ENCODE measurements at places on chromosomes 6 and 20.

GRCh38 chr6:48048451-48049146, 62.4 kb downstream of the PTCHD4 start:
- DNase-seq = no peak

DNA sequence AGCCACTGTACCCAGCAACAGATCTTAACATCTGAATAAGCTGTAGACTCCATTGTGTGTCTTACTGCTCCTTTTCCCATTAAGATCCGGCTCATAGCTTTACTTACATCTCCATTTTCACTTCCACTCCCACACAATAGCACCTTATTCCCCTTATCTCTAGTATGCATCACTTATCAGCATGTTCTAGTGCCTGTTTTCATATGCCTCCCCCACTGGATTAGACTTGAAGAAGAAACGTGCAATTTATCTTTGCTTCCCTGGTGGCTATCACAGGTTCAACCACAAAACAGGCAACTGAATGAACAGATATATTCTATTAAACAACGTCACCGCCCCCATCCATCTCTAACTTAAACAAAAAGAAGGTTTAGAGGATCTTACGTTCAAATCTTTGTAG, 12.1 kb downstream of the SSR1 start:
- DNase-seq = no peak

DNA sequence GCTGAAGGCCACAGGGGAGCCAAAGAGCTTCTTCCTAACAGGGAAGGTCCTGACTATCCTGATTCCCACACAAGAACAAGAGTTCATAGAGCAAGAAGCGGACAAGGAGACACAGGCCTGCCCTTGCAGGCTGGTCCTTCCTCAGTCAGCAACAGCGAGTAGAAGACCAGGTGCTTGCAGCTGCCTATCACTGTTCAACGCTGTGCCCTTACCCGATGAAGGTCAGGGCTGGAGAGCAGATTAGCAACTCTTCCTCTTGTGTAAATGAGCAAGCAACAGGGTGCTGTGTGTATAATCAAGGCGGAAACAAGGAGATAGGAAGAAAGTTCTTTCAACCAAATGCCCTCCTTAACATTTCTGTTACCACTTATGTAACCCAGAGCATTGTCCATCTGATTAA, 115.3 kb upstream of the SPACA1 start:
- no peak for DNase-seq

DNA sequence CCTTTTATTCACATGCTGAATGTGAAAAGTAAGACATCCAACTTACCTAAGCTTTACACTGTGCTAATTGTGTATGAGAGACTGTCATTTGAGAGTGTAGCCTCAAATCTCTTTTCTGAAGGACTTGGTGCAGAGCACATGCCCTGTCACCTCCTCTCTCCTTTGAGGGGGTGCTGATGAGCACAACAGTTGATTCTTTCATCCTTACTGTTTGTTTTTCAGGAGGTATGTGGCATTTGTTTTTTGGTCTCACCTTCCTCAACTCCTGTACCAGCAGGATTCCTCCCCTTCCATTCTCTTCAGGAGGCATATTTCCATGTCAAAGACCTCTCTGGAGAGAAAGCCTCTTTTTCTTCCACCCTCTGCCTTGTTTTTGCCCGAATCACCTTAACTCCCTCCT, 252.6 kb upstream of the CITED2 start:
- DNase-seq = no peak

DNA sequence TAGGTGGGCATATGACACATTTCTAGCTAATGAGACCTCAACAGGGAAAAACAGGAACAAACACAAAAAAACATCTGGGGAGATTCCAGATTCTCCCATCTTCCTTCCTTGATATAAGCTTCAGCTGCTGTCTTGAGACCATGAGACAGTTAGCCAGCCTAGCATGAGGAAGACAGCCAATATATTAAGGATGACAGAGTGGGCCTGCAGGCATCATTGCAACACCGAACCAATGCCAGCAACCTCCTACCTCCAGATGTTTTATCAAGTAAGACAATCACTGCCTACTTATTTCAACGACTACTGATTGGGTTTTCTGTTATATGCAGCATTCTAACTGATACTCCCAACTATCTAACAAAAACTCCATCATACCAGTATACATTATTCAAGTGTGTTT, 119.0 kb downstream of the ISM1 start:
- DNase-seq = peak; percentile 70

DNA sequence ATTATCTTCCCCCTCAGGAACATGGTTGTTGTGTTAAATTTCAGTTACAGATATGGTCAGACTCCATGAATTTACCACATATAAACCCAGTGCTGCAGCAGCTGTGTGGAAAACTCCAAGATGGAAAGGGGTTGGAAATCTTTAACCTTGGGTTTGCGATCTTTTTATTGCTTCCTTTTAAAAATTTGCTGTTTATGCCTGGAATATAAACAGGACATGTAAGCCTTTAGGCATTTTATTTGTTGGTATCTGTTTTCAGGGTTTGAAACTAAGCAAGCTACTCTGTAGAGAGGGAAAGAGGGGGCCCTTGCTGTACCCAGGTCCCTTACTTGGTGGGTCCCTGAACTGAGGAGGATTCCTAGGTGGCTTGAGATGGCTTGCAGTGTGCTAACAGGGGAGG, 778 bp downstream of the PKIG start:
- DNase-seq = peak; percentile 33

- DNase-seq = no peak
Observed at GRCh38 chr20:11329271-11329670, 588.4 kb upstream of the BTBD3 start.

DNA sequence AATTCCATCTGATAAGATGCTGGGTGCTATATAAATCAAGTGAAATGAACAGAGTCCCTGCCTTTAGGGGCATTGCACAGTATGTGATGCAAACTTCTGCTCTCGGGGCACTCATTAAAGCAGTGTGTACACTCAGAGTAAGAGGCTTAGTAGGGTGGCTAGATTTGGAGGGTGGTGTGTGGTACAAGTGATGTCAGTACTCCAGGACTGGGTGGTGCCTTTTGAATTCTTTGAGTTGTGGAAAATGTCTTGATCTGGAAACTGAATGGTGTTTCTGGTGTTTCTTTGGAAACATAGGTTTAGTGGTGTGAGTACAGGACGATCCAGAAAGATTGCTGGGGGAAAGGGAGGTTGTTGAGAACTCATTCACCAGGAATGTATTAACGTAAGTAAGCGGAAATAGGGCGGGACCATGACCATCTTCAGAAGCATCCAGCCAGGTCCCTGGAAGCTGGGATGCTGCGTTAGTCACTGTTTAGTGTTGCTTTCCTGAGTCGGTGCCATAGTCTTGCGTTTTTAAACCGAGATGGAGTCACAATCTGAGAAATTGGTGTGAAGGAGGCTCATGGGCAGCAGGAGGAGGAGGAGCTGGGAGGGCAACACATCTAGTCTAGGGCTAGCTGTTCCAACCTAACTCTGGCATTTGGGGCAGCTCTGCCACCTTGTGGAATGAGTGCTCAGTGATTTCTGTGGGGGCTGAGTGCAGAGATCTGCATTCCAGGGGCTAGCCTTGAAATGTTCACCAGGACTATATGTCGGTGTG, 70.3 kb downstream of the SCAND1 start:
- DNase-seq = peak; percentile 100

- DNase-seq = peak; percentile 7
Observed at GRCh38 chr6:100311707-100312251, 152.9 kb downstream of the SIM1 start.

DNA sequence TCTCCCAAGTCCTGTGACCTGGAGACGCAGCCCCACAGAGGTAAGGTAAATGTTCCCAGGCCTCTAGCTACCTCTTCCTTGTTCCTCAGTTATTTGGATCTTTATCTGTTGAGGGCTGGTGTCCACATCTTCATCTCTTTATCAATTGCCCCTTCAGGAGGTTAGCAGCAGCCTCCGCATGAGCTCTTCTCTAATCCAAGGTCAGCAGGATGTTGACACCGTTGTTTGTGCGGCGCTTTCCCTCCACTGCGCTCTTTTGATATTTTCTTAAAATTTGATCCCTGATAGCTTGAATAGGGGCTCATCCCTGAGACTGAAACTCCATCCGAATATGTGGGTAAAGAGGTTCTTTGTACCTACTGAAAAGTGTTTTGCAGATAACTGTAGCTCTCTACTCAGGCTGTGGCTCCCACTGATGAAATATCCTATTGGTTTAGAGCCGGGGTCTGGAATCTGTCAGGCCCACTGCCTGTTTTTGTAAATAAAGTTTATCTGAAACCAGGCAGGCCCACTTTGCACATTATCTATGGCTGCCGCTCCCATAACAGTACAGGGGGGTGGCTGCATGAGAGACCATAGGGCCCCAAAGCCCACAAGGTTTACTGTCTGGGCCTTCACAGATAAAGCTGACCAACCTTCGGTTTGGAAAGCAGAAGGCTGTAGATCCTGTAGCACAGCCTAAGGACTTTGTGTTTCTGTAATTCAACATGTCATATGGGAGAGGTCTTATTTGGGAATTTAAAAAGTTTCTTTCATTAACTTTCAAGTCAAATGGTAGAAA, 362.6 kb downstream of the QKI start:
- DNase-seq = no peak

GRCh38 chr6:85004361-85004995, 240.1 kb upstream of the TBX18 start:
- DNase-seq = peak; percentile 49

DNA sequence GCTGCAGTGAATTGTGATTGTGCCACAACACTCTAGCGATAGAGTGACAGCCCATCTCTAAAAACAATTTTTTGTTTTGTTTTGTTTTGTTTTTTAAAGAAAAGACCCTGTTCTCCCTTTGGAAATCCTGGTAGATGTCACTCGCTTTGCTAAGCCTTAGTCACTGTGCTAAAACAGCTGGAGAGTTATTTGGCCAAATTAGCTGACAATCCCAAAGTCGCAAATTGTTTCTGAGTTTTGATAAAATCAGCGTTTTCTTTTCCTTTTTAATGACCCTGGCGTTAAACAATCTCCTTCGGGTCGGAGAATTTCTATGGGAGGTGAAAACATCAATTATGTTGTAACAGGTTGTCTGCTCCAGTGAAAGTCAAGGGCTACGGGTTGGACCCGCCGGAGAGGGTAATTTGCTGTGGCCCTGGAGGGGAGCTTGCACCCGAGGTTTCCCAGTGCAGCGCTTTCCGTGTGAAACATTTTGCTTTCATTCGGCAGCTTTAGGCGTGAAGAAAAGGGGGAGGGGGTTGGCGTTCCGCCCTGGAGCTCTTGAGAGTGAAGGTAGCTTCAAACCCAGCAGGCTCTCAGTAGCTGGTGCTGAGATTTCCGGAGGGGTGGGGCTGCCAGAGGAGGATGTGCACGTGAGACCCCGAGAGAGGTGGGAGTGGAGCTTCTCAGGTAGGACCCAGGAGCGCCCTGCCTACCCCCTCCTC, 296.6 kb downstream of the PHACTR1 start:
- DNase-seq = peak; percentile 12

DNA sequence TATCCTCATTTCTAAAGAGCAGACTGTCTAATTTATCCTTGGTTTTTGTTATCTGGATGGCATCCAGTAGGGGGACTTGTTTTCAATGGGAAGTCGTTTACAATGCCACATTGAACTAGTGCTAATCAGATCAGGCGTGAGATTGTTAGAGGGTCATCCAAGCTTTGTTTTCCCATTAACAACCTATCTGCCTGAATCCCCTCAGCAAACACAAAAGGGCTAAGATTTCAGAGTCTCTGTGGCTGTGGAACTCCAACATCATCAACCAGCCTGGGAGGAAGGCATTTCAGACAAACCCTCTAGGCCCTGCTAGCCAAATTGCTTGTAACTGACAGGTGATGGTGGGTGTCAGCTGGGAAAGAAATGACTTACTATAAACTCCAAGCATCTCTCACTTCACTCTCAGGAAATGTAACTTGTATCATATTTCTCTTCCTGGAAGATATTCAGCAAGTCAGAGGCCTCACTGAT, 47.7 kb downstream of the COL19A1 start:
- no peak for DNase-seq

DNA sequence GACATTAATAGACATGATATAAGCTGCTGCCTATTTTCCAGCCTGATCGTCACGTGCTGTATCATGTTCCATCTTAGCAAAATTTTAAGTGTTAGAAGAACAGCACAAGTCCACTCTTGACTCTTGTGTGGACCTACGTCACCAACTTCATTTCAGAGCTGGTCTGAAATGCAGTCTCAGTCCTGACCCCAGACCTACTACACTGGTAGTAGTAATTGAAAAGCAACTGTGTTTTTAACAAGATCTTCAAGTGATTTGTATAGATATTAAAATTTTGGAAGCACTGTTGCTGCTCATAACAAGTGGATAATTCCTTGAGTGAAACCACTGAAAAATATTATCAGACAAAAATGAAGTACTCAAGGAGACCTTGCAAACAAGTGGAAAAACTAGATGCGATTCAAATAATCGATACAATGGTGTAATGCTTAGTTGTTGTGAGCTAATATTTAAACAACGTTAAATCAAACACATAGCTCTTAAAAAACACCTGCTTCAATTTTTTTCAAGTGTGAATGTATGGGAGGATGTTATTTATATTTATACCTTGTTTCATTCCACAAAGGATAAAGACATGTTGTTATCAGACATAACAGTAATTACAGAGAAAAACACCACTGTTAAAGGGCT, 110.9 kb upstream of the JAG1 start:
- no peak for DNase-seq

- DNase-seq = peak; percentile 15
Observed at GRCh38 chr20:63778034-63778752, 38.6 kb downstream of the SLC2A4RG start.

- DNase-seq = no peak
Observed at GRCh38 chr20:31596831-31597480, 8.1 kb upstream of the ID1 start.

- no peak for DNase-seq
Observed at GRCh38 chr6:43421831-43422230, 5.5 kb upstream of the ABCC10 start.

GRCh38 chr6:44715925-44716324, 328.4 kb downstream of the CDC5L start:
- DNase-seq = no peak

- no peak for DNase-seq
Observed at GRCh38 chr6:5303682-5304081, 42.4 kb downstream of the FARS2 start.

GRCh38 chr6:154112181-154112809, 73.3 kb downstream of the OPRM1 start:
- DNase-seq = peak; percentile 6

GRCh38 chr6:36818756-36819155, 20.5 kb downstream of the CPNE5 start:
- DNase-seq = no peak

- DNase-seq = peak; percentile 1
Observed at GRCh38 chr6:128033156-128033555, 132.3 kb upstream of the THEMIS start.
